Glomerular endothelial cell (primary cell): ENCODE measurements at places on chromosomes 5 and 9. TPM values are rescaled to one million over a fixed set of nuclear protein-coding genes. Genes with fewer than 3 reads are reported as not detected.

ABITRAM gene
- 7.7 and 14.3 TPM in 2 replicates for total RNA-seq

MTRR gene
- 12.5 and 22.6 TPM in 2 replicates for total RNA-seq

ADAMTS12 gene
- 4.3 and 10.9 TPM in 2 replicates for total RNA-seq

CDX1 gene
- not detected in 2 replicates for total RNA-seq

ZBTB6 gene
- total RNA-seq = 4.0 and 5.3 TPM in 2 replicates

FRMPD1 gene
- total RNA-seq = not detected in 2 replicates

CACFD1 gene
- 8.3 and 12.3 TPM in 2 replicates for total RNA-seq
